ENCODE measurements at places on chromosomes 2 and 18.

DNA sequence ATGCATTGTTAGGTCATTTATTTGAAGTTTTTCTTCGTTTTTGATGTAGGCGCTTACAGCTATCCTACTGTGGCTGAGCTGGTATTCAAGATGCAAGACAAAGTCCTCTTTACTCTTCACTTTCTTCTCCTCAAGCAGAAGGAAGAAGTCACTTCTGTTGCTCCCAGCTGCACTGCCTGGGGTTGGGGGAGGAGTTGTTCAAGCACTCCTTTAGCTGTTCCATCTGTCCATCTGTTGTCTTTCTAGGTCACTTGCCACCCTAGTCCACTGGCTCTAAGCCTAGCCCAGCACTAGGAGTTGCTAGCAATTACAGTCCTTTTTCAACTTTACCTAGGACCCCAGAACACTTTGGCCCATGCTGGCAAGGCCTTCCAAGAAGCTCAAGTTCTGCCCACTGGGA, 200.6 kb upstream of the RBMS1 start:
- H3K27ac ChIP-seq = no peak overlapping the region
- no peaks in the 10 kb centered on the region for H3K36me3 ChIP-seq
- H3K4me1 ChIP-seq = no peaks in the 10 kb centered on the region
- no peak for DNase-seq
- no peaks in the 10 kb centered on the region for H3K27me3 ChIP-seq

GRCh38 chr2:222709191-222709891, 37.9 kb downstream of the MOGAT1 start:
- no peaks in the 10 kb centered on the region for H3K36me3 ChIP-seq
- H3K4me3 ChIP-seq = no peak overlapping the region
- no peak overlapping the region for H3K27ac ChIP-seq
- DNase-seq = no peak
- peaks cover 51% of the 10 kb centered on the region for H3K27me3 ChIP-seq
- peaks cover 6% of the 10 kb centered on the region for H3K4me1 ChIP-seq

- H3K36me3 ChIP-seq = no peaks in the 10 kb centered on the region
- no peak overlapping the region for H3K4me3 ChIP-seq
Measured at GRCh38 chr2:96964221-96964905, 22.0 kb downstream of the FAM178B start.

- H3K27ac ChIP-seq = no peak overlapping the region
- no peaks in the 10 kb centered on the region for H3K27me3 ChIP-seq
- peaks cover 52% of the 10 kb centered on the region for H3K36me3 ChIP-seq
Measured at GRCh38 chr18:74788657-74789056, 191.0 kb downstream of the ZNF407 start.

DNA sequence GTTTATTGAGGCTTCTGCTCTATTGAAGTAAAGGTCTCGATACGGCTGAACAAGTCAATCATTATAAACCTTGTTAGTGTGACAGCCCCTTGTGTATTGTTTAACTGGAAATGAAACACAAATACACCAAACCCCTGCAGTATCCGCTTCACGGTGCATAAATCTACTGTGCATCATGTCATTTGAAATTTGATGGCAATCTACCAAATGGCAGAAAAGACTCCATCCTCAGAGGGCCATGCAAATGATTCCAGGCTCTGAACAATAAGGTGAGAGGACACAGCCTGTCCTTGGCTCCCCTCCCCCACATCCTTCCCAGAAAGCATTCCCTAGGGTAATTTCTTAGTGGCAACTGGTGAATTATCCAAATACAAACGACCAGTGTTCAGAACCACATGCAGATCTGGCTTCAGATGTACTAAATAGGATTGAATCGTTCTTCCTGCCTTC, 80.6 kb downstream of the ADCYAP1 start:
- no peaks in the 10 kb centered on the region for H3K4me1 ChIP-seq
- no peak overlapping the region for H3K4me3 ChIP-seq
- no peak for DNase-seq
- H3K27ac ChIP-seq = no peak overlapping the region
- H3K36me3 ChIP-seq = no peaks in the 10 kb centered on the region

- H3K27me3 ChIP-seq = peaks cover 4% of the 10 kb centered on the region
- H3K36me3 ChIP-seq = no peaks in the 10 kb centered on the region
- no peaks in the 10 kb centered on the region for H3K4me1 ChIP-seq
- no peak overlapping the region for H3K4me3 ChIP-seq
- DNase-seq = no peak
Measured at GRCh38 chr2:107602801-107603200, 223.9 kb upstream of the RGPD4 start.

- H3K4me1 ChIP-seq = peaks cover 12% of the 10 kb centered on the region
- H3K27me3 ChIP-seq = no peaks in the 10 kb centered on the region
- no peak for DNase-seq
- H3K4me3 ChIP-seq = no peak overlapping the region
Measured at GRCh38 chr2:88561646-88562388, 65.4 kb downstream of the EIF2AK3 start.

DNA sequence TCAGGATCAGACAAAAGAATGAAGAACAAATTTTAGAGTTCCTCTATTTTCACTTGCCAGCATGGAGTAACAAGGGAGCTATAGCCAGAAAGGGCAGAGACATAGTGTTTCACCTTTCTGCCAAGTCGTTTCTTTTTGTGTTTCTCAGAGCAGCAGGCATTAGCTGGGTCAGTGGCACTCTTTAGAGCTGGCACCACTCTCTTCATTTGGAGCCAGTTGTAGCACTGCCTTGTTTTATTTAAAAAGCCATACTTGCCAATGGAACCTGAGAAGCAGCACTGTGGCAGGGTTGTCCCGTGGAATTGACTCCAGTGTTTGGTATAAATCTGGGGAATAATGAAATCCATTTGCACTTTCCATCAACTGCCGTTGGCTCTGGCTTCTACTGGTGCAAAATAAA, 64.0 kb downstream of the LRRTM4 start:
- no peak overlapping the region for H3K27ac ChIP-seq
- H3K4me3 ChIP-seq = no peak overlapping the region
- no peak for DNase-seq
- H3K36me3 ChIP-seq = no peaks in the 10 kb centered on the region
- H3K27me3 ChIP-seq = no peaks in the 10 kb centered on the region
- H3K4me1 ChIP-seq = no peaks in the 10 kb centered on the region

GRCh38 chr18:1999387-1999786, 571.9 kb downstream of the METTL4 start:
- no peaks in the 10 kb centered on the region for H3K36me3 ChIP-seq
- H3K4me3 ChIP-seq = no peak overlapping the region
- H3K4me1 ChIP-seq = no peaks in the 10 kb centered on the region
- H3K27me3 ChIP-seq = no peaks in the 10 kb centered on the region

- H3K27me3 ChIP-seq = no peaks in the 10 kb centered on the region
- peak overlapping the region; percentile 76 for H3K27ac ChIP-seq
- H3K4me3 ChIP-seq = no peak overlapping the region
- no peaks in the 10 kb centered on the region for H3K36me3 ChIP-seq
- no peak for DNase-seq
Measured at GRCh38 chr2:195364015-195364965, 292.7 kb upstream of the SLC39A10 start.

GRCh38 chr2:18623782-18624181, 34.4 kb upstream of the NT5C1B start:
- no peak for DNase-seq
- no peak overlapping the region for H3K4me3 ChIP-seq
- no peaks in the 10 kb centered on the region for H3K27me3 ChIP-seq
- no peaks in the 10 kb centered on the region for H3K4me1 ChIP-seq

DNA sequence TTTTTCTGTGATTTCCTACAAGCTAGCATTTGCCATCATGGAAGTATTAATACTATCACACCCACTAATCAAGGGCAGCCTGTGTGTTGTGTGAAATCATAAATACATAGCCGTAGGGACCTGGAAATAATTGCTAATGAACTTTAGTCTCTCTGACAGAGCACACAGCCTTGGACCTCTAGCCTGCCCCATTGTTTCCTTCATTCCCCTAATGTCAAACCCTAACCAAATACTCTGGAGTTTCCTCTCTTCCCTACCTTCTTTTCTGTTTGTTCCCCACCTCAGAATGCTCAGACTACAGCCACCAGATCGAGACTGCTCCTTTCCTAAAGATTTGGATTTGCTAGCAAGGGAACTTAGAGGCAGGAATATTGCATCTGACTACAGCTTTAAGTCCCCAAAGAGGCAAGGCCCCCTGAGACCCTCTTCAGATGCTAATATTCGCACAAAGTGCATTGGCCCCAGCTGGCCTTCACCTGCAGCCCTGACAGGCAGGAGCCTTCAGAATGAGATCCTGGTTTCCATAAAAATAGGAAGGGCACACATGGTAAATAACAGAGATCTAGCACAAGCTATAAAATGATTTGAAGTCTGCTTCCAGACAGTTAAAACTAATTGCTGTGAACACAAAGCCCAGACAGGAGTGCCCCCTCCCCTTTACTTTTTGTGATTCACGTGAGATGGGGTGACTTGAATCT, 279.2 kb upstream of the DCC start:
- H3K27me3 ChIP-seq = no peaks in the 10 kb centered on the region
- no peaks in the 10 kb centered on the region for H3K4me1 ChIP-seq
- H3K36me3 ChIP-seq = no peaks in the 10 kb centered on the region
- H3K27ac ChIP-seq = no peak overlapping the region
- H3K4me3 ChIP-seq = no peak overlapping the region

DNA sequence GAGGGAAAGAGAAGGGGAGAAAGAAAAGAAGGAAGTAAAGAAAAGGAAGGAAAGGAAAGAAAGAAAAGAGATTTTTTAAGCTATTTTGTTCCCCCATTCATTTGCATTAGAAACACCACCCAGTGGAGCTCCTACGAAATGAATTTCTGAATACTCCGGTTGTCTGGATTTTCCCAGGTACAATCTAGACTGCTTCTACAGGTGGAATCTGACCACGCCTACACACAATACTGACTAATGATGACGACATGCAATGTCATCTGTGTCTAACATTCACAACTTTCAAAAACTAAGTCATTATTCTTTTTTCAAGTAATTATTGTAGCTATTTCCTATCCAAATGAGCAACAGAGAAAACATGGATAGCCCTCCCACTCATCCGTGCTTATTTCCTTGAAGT, 121.7 kb downstream of the ZNF516 start:
- no peak overlapping the region for H3K4me3 ChIP-seq
- DNase-seq = no peak
- peaks cover 3% of the 10 kb centered on the region for H3K27me3 ChIP-seq
- H3K27ac ChIP-seq = no peak overlapping the region

GRCh38 chr2:236875906-236876505, 209.7 kb upstream of the COPS8 start:
- H3K4me1 ChIP-seq = peaks cover 2% of the 10 kb centered on the region
- peaks cover 3% of the 10 kb centered on the region for H3K27me3 ChIP-seq
- H3K4me3 ChIP-seq = no peak overlapping the region
- no peak overlapping the region for H3K27ac ChIP-seq
- no peak for DNase-seq
- H3K36me3 ChIP-seq = no peaks in the 10 kb centered on the region

- H3K36me3 ChIP-seq = no peaks in the 10 kb centered on the region
- H3K4me1 ChIP-seq = peaks cover 75% of the 10 kb centered on the region
- no peak overlapping the region for H3K4me3 ChIP-seq
- no peak overlapping the region for H3K27ac ChIP-seq
- no peaks in the 10 kb centered on the region for H3K27me3 ChIP-seq
Measured at GRCh38 chr2:157329524-157329923, 3.9 kb upstream of the ERMN start.

GRCh38 chr2:205290299-205290698, 392.0 kb upstream of the NRP2 start:
- no peaks in the 10 kb centered on the region for H3K4me1 ChIP-seq
- H3K27ac ChIP-seq = no peak overlapping the region
- no peak overlapping the region for H3K4me3 ChIP-seq
- H3K36me3 ChIP-seq = no peaks in the 10 kb centered on the region
- DNase-seq = no peak

- no peak overlapping the region for H3K27ac ChIP-seq
- DNase-seq = no peak
- no peaks in the 10 kb centered on the region for H3K36me3 ChIP-seq
- no peak overlapping the region for H3K4me3 ChIP-seq
- peaks cover 4% of the 10 kb centered on the region for H3K4me1 ChIP-seq
Measured at GRCh38 chr2:38957972-38958371, 68.3 kb downstream of the ARHGEF33 start.

DNA sequence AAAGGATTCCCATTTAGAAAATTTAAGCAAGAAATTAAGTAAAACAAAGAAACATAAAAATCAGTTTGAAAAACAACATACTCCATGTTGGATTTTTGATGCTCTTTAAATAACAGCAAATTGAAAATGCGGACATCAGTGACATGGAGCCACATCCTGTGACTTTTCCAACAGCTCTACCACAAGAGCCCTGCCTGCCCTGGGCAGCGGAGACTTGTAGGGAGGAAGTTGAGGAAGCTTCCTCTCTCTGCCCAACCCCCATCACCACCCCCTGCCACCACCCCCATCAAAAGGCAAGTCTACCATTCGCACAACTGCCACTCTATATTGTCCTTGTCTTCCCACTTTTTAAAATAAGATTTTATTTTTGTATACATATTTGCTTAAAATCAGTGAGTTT, 32.8 kb upstream of the DAPL1 start:
- H3K27ac ChIP-seq = no peak overlapping the region
- no peaks in the 10 kb centered on the region for H3K4me1 ChIP-seq
- H3K27me3 ChIP-seq = peaks cover 4% of the 10 kb centered on the region
- no peak overlapping the region for H3K4me3 ChIP-seq

Data from activated T-cell treated with anti-CD3 and anti-CD28 coated beads, Interleukin-2, amount 50 U/mL, for 24 hours (primary cell).